AG08395 (cell line): ENCODE measurements at places on chromosomes 4 and X.
A peak's percentile ranks its signal among the peaks of the same experiment; 100 is the strongest.

- peak; percentile 13 for DNase-seq
Observed at GRCh38 chrX:148878371-148878770, 378.0 kb downstream of the AFF2 start.

DNA sequence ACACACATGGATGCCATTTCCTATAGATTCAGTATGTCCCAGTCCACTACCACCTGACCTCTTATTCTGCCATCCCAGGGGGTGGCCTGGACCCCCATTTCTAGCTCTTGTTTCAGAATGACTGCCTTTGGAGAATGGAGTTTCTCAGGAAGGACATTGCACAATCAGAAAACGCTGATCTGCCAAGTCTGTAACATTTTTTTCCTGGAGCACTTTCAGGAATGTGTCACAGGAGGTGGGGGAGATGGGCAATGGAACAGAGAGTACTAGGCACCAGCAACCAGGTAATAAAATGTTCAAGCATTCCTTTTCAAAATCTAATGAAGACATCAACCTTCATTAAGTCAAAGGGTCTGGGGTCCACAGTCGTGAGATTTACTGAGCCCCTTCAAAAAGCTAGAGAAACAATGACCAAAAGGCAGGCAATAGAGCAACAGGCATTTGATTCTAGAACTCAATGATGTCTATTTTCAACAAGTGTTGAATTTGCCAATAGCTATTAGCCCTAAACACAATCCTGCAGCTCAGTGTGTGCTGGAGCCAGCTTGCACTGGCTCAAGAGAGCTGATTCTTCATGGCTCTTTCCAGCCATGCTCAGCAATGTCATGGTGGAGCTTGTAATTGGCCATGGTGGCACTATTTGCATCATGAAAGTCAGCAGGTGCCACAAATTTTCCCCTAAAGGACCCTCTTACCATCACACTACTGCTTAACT lies 87.1 kb downstream of the KDR start:
- peak; percentile 11 for DNase-seq

DNA sequence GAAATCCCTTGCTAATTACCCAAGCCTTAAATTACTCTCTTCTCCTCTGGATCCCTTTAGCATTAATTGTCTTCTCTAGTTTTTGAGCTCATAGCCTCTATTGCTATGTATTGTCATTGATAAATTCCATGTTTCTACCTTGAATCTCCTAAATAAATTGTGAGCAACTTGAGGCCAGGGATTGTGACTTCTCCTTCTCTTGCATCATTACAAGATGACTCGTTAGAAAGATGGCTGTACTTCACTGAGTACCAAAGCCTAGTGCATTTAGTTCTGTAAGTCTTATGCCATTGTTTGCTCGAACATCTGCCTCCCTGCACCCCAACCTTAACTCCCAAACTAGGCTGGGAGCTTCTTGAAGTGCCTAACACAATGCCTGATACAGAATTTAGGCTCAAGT lies 15.3 kb downstream of the VSIG4 start:
- no peak for DNase-seq

DNA sequence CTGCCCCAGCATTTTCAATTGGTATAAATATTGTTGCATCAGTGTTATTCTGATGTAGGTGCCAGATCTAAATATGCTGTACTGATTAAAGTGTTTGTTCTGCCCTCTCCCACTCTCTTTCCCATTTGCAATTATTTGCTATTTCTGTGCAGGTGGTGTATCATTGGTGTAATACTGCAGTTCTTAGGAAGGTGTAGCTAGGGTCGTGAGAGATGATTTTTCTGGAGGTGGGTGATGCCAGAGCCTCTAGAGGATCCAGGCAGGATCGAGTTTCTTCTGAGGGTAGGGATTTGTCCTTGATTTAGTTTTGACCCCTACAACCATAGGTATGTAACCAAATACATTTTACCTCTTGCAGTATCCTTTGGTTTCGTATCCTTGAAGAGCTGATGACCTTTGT lies 1.9 kb downstream of the SMAD1 start:
- no peak for DNase-seq

GRCh38 chrX:130110379-130111219 lies at the start of gene ELF4:
Gene ELF4 (minus strand): TSS chrX:130110497. CDS start chrX:130081330, 29,167 bp downstream.
- peak; percentile 59 for DNase-seq

DNA sequence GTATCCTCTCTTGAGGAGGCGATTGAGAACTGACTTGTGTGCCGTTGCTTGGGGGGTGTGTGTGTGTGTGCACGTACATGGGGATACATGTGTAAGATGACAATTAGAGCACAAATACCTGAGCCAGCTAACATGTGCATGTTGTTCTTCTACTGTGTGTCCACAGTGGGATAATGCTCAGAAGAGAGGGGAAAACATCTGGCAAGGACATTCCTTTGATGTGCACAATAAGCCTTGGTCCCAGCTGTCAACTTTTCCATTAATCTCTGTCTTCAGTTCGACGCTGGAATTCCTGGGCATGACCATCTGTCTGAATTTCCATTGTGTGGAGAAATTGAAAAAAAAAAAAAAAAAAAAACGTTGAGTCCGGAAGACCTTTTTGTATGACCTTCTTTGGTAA lies 592.0 kb upstream of the GALNTL6 start:
- DNase-seq = no peak

- no peak for DNase-seq
Observed at GRCh38 chr4:81786063-81786763, 314.5 kb upstream of the RASGEF1B start.

- DNase-seq = peak; percentile 8
Observed at GRCh38 chr4:109067508-109068235, 234.8 kb downstream of the COL25A1 start.

- peak; percentile 55 for DNase-seq
Observed at GRCh38 chr4:113539408-113539807, 222.1 kb downstream of the CAMK2D start.
